ENCODE measurements at places on chromosomes 12 and 14.

- DNase-seq = no peak
Measured at GRCh38 chr12:3170423-3171194, 93.4 kb downstream of the TSPAN9 start.

DNA sequence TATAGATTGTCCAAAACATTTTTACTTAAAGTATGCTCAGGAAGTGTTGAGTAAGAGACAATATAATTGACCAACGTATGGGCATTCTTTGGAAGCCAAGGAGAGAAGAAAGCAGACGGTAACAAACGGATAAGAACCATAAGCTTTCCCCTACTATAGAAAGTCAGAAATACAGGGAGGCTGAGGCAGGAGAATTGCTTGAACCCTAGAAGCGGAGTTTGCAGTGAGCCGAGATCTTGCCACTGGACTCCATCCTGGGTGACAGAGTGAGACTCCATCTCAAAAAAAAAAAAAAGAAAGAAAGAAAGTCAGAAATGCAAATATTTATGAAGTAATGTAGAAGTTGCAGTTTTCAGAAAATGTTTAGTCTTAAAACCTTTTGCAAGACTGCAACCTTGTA lies 51.2 kb upstream of the PCED1B start:
- DNase-seq = no peak

DNA sequence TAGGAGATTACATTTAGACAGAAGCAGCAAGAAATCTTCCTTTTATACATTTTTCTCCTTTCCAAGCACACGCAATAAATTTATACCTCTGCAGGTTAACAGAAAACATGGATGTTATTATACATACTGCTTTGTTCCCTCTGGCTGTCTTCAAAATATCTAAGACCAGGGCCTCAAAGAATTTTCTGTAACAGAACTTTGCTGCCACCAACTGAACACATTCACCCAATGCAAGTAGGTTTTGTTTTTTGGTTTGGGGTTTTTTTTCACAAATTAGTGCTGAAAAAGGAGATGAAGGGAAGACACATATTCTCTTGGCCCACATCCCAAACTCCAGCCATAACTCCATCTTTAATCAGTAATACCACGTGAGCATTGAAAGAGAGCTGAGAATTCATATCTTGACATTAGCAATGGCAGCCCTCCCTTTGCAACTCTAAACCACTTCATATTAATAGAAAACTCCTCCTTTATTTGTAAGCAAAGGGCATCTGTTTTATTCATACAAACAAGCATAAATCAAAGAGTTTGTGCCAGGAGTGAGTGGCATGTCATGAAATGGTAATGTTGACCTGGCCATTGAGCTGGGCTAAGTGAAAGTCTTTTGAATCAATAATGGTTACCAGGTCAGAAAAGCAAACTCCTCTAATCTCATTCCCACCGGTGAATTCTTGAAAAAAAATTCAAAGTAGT lies 150.8 kb upstream of the FSCB start:
- DNase-seq = no peak

GRCh38 chr12:88416786-88417185 lies 163.5 kb downstream of the KITLG start:
- DNase-seq = no peak

GRCh38 chr12:31224768-31225448 lies 101.0 kb downstream of the SINHCAF start:
- DNase-seq = no peak

DNA sequence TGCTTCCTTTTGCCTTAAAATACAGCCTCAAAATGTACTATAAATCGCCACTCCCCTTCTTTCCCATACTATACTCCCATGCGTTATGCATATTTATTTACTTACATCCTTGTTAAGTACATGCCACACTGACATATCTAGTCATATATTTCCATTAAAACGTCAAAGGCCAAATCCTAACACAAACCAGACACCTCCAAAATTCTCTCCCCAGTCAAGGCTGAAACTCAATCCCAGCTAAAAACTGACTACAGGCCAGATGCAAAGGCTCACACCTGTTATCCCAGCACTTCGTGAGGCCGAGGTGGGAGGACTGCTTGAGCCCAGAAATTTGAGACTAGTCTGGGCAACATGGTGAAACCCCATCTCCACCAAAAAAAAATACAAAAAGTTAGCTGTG lies 5.7 kb upstream of the CAND1 start:
- no peak for DNase-seq

DNA sequence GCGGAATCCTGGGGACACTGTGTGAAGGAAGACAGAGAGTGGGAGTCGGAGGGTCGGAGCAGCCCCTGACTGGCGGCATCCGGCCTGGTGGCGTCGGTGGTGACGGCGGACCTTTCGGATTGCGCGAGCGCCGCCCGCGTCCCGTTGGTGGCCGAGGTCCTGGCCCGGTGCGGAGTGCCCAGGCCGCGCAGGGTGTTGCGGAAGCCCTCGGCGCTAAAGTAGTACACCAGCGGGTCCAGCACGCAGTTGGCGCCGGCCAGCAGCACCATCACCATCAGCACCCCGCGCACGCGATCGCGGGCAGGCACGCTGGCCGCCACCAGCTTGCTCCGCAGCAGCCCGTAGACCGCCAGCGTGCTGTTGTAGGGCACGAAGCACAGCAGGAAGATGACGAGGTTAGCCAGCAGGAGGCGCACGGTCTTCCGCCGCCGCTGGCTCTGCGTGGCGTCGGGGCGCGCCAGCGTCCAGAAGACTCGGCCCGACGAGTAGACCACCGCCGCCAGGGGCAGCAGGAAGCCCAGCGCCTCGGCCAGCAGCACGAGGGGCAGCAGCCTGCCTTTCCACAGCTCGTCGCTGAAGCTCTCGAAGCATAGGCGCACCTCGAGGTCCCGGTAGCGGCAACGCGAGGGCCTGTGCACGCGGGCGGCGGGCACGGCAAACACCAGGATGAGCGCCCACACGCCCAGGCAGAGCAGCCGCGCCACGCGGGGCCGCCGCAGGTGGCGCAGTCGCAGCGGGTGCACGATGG lies 13.1 kb upstream of the CHD4 start:
- DNase-seq = no peak

DNA sequence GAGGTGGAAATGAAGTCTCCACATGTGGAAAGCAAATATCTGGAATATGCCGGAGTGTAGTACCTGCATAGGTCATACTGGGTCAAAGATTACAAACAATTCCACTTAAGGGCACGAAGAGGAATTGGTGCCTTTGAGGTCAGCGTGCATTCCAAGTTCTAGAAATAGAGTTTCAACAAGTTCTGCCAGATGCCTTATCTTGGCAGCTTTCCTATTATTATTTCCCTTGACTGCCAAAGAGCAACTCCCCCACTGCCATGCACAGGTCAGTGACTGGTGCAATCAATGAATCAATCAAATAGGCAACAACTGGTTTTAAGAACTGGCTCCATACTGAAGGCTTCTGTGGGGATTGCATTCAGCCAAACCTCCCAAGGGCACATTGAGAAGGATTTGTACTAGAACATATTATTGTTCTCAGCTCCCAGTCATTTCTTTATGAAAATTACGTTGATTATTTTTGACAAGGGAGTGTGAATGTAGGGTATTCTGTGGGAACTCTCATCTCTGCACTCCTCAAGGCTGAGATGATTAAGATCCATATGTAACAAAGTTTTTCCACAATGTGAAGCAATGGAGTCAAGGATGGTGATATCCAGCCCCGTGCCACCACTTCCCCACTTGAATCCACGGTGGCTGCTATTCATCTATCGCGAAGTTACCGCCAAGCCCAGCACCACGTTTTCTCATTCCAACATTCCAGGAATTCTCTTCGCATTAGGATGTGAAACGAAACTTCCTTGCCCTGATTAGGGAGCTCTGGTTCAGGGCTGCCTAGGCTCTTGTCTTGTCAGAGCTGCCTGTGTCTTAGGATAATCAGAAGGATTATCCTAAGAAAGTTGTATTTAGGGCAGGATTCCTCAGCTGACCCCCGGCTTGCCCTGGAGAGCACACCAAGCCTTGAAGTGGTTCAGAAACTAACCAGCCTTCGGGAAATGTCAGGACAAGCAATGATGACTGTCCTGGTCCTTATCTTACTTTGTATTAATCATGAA lies 115.1 kb upstream of the PCED1B start:
- no peak for DNase-seq

DNA sequence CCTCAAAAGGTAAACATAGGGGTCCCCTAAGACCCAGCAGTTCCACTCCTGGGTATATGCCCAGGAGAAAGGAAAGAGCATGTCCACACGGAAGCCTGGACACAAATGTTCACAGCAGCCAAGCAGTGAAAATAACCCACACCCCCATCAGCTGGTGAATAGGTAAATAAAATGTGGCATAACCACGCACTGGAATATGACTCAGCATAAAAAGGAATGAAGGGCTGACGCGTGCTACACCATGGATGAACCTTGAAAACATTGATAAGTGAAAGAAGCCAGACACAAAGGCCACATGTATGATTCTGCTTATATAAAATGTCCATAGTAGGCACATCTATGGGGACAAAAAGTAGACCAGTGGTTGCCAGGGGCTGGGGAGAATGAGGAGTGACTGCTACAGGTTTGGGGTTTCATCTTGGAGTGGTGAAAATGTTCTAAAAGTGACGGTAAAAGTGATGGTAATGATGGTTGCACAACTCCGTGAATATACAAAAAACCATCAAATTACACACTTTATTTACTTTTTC lies 3.8 kb upstream of the SCARB1 start:
- no peak for DNase-seq
